ENCODE measurements at places on chromosomes 2 and 18.

GRCh38 chr18:74611765-74612164 lies 14.1 kb downstream of the ZNF407 start:
- no peak for DNase-seq

- no peak for DNase-seq
Measured at GRCh38 chr2:19818039-19818438, 83.7 kb downstream of the TTC32 start.

GRCh38 chr2:186327251-186327868 lies 158.7 kb upstream of the ZC3H15 start:
- DNase-seq, result no peak

- DNase-seq, result no peak
Measured at GRCh38 chr2:237864444-237864931, 5.1 kb downstream of the RAMP1 start.

DNA sequence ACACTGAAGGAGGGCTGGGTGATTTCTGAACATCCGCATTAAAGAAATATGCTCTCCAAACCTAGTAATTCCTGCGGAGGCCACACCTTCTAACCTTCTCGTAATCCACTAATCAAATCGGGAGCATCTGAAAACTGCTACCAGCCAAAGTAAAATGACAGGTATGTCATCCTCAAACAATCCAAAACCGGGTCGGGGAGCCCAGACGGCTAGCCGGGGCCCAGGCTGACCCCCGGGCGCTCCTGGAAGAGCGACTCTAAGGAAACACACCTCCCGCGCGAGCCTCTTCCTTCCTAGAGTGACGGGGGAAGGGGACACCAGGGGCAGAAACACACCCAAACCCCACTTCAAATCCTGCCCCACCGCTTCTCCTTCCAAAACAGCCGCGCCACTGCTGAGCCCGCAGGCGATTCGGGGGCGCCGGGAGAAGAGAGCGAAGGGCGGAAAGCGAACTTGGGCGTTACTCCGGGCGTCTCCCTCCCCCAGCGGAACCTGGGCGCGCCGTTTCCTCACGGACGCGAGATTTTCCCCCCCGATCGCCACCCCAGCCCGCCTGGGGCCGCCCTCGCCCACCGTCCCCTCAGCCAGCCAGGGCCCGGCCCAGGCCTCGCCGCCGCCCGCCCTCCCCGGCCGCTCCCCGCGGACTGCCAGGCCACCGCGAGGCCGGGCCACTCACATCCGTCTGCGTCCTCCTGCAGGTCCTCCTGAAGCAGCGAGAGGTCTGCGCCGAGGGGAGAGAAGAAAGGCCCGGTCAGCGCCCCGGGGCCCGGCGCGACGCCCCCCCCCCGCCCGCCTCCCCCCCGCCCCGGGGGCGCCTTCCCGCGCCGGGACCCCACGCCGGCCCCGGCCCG lies 584 bp downstream of the PPP4R1 start:
- no peak for DNase-seq

GRCh38 chr2:109129356-109129920 lies 433 bp downstream of the SH3RF3 start:
- DNase-seq, result no peak
